Esophagus muscularis mucosa (tissue), 4 donors: ENCODE measurements at places on chromosomes 5 and 9. TPM values are rescaled to one million over a fixed set of nuclear protein-coding genes. Genes with fewer than 3 reads are reported as not detected.
A peak's percentile ranks its signal among the peaks of the same experiment; 100 is the strongest.

Gene SLC4A9
- not detected for total RNA-seq

GRCh38 chr5:67297376-67297775 lies 100.8 kb upstream of the CD180 start:
- no peak for DNase-seq
- H3K4me3 ChIP-seq, result no peak overlapping the region
- H3K4me1 ChIP-seq, result peaks cover 63% of the 10 kb centered on the region
- H3K27ac ChIP-seq, result peak overlapping the region; percentile 86
- no peaks in the 10 kb centered on the region for H3K27me3 ChIP-seq
- H3K36me3 ChIP-seq, result no peaks in the 10 kb centered on the region

- no peak overlapping the region for H3K27ac ChIP-seq
- H3K36me3 ChIP-seq, result no peaks in the 10 kb centered on the region
- H3K4me3 ChIP-seq, result no peak overlapping the region
- H3K4me1 ChIP-seq, result no peaks in the 10 kb centered on the region
- no peak for DNase-seq
- no peaks in the 10 kb centered on the region for H3K27me3 ChIP-seq
Observed at GRCh38 chr9:94663140-94663539, 23.8 kb upstream of the FBP1 start.

DNA sequence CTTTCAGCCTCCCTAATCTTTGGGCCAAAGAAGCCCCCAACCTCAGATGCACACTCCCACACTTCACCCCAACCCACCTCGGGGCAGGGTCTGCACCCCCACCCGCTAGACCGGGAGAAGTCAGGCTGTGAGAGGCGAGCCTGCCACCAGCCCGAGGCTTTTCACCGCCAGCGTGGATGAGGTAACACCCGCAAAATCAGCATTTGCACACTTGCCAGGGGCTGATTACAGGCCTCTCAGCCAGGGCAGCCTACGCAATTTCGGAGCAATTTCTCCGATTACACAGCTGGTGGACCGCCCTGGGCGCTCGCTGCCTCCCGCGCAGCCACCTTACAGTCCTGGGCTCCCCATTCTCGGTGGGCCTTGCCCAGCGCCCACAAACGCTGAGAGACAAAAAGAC lies 68.5 kb downstream of the FOXD1 start:
- peaks cover 40% of the 10 kb centered on the region for H3K27me3 ChIP-seq
- H3K4me3 ChIP-seq, result no peak overlapping the region
- no peak overlapping the region for H3K27ac ChIP-seq
- no peaks in the 10 kb centered on the region for H3K36me3 ChIP-seq

DNA sequence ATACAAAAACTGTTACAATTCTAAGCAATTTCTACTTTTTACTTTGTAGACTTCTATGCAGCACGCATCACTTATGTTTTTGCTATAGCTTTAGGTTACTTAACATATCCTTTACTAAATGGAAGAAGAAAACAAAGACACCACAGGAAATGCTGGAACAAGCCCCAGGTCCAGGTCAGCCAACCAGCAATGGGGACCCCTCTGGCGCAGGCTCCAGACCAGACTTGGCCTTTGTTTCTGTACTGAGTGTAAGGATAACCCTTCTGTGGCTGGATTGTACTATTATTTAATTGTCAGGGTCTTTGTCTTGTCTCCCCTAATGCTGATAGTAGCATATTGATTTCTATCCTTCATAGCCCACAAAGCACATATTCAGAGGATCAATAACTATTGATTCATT lies 4.2 kb downstream of the SEMA4D start:
- no peak overlapping the region for H3K27ac ChIP-seq
- no peaks in the 10 kb centered on the region for H3K36me3 ChIP-seq
- peaks cover 24% of the 10 kb centered on the region for H3K4me1 ChIP-seq
- H3K27me3 ChIP-seq, result no peaks in the 10 kb centered on the region
